Nucleus accumbens (tissue), 56 donors: ENCODE measurements at places on chromosomes 2 and 18.

GRCh38 chr2:1563943-1564891 is 151.0 kb downstream of the TPO start:
- DNase-seq = no peak

DNA sequence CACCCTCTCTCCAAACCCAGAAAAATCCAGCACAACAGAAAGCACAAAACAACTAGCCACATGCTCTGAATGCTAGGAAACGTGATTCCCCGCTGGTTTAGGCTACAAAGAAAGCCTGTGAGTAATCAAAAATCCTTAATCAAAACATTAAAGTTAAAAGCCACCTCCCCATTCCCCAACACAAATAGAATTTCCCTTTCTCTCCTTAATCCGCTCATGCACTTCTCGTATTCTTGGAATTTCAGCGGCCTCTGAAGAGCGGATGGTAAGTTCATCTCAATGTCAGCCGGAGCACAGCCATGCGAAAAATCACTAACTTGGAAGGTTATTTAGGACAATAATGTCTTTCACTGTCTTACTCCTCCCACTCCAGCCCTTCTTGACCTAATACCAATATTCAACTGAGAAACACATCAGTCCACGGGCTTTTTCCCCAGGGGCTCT is 126.7 kb downstream of the OSBPL1A start:
- DNase-seq = no peak

- DNase-seq = no peak
These were observed 69.1 kb upstream of the ZNF516 start for GRCh38 chr18:76564117-76564516.

DNA sequence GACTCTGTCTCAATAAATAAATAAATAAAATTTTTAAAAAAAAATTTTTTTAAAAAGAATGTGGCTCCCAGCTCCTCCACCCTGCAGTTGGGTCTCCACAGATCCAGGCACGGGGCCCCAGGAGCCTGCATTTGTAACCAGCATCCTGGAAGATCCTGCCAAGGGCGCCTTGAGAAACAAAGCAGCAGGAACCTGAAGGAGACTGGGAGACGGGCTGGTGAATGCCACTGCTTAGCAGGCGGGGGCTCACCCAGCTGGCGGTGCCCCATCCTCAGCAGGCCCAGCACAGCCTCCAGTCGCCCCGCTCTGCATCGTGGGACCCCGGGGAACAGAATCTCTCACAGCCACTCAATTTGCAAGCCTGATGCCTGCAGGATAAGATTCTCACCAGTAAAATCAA is 187.5 kb upstream of the SALL3 start:
- DNase-seq = no peak

DNA sequence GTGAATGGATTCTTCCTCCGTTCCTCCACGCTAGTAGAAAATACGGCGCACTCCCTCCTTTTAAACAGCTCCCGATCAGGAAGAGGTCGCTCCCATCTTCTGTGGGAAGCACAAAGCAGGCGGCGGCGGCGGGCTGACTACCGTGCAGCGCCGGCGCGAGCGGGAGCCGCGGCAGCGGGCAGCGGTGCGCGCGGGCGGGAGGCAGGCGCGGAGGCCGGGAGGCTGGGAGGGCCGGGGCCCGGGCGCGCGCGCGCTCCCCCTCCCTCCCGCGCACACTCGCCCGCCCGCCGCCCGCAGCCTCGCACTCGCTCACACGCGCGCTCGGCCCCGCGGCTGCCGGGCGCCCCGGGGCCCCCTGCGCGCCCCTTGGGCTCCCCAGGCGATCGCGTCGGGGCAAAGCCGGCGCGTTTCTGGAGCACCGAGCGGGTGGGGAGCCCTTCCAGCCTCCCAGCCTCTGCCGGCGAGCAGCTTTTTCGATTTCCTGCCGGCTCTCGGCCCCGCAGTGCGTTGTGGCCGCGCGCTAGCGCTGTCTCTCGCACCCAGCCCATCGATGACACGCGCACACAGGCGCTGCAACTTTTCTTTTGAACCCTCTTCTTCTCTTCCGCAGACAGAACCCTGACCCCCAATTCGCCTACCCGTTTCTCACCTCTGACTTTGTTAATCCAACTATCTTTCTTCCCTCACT is at the start of gene SLC8A1:
Gene SLC8A1 (minus strand): TSS at position 173 of the 688 bp plus-strand sequence.
- peak; percentile 50 for DNase-seq

- DNase-seq = no peak
These were observed 2.0 kb upstream of the RAB3GAP1 start for GRCh38 chr2:135050132-135050531.

GRCh38 chr2:141513853-141514252 is 617.0 kb downstream of the LRP1B start:
- DNase-seq = no peak

DNA sequence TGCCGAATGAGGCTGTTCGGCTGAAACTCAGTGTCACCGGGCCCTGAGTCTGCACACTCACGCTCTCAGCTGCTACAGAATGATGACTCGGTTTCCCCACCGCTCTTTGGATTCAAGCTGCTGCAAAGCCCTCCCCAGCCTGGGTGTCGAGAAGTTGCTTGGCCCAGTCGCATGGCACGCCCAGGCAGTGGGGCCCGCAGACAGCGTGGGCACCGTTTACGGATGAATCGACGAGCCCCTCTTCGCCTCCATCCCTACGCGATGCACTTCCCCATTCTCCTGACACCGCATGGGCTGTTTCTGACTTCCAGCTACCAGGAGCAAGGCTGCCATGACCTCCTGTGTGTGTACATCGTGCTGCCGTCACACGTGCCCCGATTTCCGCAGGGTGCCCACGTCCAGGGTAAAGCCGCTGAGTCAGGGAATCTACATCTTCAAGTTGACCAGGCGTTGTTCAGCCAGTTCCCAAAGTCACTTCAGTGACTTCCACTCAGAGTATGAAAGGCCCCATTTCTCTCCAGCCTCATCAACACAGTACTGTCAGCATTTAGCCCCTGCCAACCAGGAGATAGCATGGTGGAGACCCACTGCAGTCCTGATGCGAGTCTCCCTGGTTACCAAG is 60.3 kb upstream of the GPC1 start:
- DNase-seq = no peak

DNA sequence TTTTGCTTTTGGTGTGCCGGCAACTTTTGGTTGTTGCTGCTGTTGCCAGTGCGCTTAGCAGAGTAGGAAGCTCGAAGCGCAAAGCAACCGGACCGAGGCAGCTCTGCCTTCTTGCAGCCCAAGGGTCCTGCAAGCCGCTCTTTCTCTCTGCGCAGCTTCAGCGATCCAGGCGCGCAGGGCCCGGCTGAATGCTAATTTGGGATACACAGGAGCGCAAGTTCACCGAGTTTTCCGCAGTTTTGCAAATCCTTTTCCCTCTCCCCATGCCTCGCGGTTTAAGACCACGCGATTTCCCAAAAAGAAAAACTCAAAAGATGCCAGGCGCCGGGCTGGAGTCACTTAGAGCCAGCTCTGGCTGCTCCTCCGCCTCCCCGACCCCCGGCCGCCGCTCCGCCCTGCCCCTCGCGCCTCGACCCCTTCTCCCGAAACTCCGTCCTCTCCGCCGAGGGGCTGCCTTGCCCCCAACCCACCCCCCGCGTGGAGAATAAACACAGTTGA is 13.5 kb upstream of the SIX3 start:
- no peak for DNase-seq

- DNase-seq = no peak
These were observed 159.4 kb upstream of the FOSL2 start for GRCh38 chr2:28233164-28233676.

GRCh38 chr18:8654503-8655451 is 45.5 kb downstream of the RAB12 start:
- no peak for DNase-seq

- peak; percentile 15 for DNase-seq
These were observed 392.5 kb upstream of the SALL3 start for GRCh38 chr18:78587096-78587495.

- no peak for DNase-seq
These were observed 69.1 kb downstream of the COA5 start for GRCh38 chr2:98539056-98539735.

DNA sequence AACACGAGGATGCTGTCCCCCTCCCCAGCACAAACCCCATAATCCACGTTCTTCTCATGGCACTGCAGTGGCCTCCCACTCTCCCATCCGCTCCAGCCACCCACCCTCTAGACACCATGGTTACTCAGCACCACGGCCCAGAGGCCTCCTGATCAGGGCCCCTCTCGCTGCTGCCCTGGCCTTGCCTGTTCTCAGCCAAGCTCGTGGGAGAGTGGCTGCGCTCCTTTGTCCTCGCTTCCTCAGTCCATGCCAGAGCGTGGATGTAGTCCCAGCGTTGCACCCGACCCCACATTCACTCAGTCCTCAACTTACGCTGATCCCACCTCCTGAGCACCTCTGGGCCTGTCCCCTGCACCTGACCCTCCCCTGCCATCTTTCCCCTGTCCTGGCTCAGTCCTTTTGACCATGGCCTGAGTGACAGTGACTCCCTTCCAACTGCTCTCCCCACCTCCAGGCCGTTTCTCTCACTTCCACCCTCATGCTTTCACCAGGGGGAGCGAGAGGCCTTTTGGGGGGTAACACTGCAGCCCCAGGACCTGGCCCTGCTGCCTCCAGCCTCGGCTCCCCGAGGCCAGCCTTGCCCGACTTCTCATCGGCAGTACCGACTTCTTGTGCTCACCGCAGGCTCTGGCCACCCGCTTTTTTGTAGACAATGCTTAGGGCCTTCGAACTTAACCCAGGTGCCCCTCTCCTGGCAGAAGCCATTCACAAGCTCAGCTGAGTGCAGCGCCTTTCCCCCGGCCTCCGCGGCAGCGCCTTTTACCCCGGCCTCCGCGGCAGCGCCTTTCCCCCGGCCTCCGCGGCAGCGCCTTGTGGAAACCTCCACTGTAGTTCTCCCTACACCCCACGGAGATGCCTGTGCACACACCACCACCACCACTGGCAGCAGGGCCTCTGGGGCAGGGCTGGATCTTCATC is 131.4 kb downstream of the CLIP4 start:
- DNase-seq = no peak

- DNase-seq = no peak
These were observed 140.2 kb downstream of the EML6 start for GRCh38 chr2:54863660-54864059.

DNA sequence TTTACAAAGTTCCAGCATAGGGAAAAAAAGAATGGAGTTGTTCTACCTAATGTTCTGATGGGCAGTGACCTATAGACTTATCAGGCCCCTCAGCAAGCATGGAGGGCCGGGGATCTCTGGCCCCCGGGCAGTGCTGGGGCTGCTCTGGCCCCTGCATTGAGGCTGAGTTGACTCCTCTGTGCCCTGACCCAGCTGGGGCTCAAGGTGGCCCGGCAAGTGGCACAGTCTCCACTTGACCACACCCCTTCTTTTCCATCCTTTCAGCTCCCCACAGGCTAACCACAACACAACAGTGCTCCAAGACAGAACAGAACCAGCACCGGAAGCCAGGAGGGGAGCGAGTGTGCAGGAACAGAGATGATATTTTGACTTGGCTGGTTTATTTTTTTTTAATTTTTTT is 19.9 kb downstream of the TOGARAM2 start:
- no peak for DNase-seq

GRCh38 chr18:35422237-35422636 is 45.1 kb upstream of the ZNF396 start:
- no peak for DNase-seq

DNA sequence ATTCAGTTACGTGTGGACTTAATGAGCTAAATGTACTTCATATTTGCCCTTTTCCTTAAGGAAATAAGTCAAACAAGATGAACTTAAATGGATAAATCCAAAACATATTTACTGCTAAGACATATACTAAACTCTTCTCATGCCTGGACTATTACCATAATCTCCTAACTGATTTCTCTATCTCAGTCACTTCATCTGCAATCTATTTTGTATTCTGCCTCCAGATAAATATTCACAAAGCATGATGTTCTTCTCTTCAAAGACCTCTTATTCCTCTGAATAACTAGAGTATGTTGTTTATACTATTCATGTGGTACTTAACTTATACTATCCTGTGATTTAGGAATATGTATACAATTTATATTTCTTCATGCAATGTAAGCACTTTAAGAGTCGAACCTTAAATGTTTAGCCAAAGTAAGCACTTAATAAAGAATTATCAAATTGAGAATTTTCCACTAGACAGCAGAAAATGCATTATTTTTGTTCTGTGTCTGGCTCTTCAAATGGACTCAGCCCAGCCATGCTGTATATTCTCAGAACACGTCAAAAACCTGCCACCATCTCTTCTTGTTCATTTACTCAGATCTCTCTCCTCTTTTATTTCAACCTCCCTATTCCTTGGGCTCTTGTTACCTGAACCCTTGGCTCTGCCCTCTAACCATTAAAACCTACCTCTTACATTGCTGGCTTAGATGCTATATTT is 79.9 kb upstream of the ARHGAP28 start:
- DNase-seq = no peak

- no peak for DNase-seq
These were observed 188.7 kb downstream of the IKZF2 start for GRCh38 chr2:212962691-212963090.

- no peak for DNase-seq
These were observed 73.7 kb upstream of the TGFA start for GRCh38 chr2:70627211-70627898.

DNA sequence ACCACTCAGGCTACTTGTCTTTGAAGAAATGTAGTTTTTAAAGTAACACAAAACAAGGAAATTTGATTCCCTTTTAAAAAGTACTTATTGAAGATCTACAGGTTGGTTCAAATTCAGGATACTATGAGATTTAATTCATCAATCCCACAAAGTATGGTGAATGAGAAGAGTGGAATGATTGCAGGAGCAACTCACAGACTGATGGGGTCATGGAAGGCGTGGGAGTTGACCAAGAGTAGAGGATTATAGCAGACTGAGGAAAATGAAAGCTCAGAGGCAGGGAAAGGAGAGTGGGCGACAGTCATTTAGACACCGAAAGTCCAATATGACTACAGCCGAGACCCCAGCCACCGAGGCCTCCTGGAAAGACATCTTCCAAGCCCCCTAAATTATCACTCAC is 12.5 kb upstream of the DAPL1 start:
- DNase-seq = no peak

GRCh38 chr2:238376884-238377391 is 49.8 kb upstream of the ASB1 start:
- DNase-seq = no peak

DNA sequence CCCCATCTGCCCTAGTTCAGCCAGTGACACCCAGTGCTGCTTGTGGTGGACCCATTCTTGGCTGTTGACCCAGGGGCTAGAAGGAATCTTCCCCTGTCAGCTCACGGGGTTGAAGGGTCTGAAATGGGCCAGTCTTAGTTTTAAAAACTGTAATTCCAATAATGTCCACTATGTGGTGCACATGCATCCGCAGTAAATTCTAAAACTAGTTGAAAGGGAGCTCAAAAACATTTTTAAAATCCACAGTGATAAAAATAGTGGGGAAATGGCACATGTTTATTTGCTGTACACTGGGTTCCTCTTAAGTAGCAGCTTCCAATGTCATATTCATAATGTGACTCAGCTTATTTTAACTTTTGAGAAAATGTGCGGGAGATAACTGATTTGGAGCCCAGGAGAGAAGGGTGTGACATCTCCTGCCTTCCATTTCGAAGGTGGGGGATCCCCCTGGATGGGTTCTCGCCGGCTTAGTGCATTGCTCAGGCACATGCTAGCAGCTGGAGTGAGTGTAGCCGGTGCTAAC is 32.8 kb downstream of the GRHL1 start:
- DNase-seq = no peak

DNA sequence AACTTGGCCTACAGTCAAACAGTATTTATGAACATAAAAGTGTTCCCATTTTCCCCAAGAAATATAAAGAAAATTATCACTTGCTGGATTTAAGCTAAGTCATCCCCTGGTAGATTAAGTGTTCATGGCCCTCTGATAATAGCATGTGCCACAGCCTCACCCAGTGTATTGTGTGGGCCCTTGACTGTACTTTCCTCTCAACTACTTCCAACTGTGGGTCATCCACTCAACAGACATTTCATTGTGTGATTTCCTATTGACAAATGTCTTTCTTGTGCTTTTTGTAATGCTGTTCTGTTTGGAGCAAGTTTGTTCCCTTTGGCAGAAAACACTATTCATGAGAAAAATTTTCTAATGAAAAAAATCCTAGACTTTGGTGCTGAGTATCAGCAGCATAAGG is 48.4 kb upstream of the TMEM17 start:
- DNase-seq = no peak
